ENCODE measurements at places on chromosomes 6 and 20.
A peak's percentile ranks its signal among the peaks of the same experiment; 100 is the strongest.

DNA sequence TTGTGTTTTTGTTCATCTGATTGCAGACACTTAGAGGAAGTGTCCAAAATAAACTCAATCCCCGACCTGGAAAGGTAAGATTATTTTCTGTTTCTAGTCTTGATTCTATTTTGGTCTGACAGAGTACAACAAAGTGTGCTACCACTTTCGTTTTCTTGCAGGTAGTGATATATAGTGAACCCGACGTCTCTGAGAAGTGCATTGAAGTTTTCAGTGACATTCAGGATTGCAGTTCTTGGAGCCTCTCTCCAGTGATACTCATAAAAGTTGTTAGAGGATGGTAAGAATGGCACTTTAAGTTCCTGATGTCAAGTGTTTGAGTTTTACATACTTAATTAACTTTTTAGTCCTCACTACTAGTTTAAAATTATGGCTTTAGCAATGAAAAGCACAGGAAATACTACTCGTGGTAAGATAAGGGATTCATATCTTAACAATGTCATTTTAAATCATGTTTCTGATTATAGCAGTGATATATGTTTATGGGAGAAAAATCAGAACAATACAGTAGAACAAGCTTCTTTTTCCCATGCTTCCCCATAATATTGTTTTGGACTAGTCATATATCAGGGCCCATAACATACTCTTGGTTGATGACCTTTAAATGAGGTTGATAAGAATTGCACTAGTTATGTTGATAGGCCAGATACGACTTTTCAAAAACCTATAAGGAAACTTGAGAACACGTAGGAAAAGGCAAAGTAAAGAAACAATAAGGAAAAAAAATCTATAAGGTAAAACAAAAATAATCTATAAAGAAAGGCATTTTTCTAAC lies 104.0 kb downstream of the RTN4IP1 start:
- no peak for DNase-seq

GRCh38 chr20:57048027-57048869 lies 218.2 kb downstream of the BMP7 start:
- peak; percentile 3 for DNase-seq

DNA sequence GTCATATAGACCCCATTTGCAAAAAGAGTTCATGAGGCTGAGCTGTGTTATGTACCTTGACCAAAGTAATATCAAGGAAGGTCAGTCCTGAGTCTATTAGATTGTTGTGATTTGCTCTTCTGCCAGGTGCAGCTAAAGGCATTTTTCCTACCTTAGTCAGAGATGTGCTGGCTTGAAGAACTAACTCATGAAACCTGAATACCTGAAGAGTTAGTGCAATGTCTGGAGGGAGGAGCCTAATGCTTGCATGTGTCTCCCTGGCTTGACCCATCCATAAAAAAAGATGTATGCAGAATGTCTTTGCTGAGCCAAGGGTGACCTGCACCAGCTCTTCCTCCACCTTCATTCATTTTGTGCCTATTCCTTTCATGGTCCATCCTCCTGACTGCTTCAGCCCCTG lies 742.0 kb downstream of the KIF16B start:
- no peak for DNase-seq

GRCh38 chr20:50472693-50473664 lies 37.2 kb upstream of the PTPN1 start:
- DNase-seq = peak; percentile 81

- no peak for DNase-seq
Measured at GRCh38 chr20:49594931-49595315, 27.0 kb upstream of the PTGIS start.

DNA sequence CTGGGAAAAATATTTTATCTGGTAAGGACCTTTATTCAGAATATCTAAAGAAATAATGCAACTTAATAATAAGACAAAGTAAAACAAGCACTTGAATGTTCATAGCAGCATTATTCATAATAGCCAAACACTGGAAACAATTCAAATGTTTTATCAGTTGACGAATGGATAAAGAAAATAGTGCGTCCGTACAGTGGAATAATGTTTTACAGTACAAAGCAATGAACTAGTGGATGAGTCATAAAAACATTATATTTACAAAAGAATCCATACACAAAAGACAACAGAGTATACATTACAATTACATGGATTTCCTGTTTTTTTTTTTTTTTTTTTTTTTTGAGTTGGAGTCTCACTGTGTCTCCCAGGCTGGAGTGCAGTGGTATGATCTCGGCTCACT lies 12.7 kb downstream of the SMAP1 start:
- DNase-seq = no peak

GRCh38 chr6:157967486-157967885 lies 14.2 kb upstream of the SYNJ2 start:
- no peak for DNase-seq

- no peak for DNase-seq
Measured at GRCh38 chr6:116616737-116617053, 416 bp downstream of the RSPH4A start.

DNA sequence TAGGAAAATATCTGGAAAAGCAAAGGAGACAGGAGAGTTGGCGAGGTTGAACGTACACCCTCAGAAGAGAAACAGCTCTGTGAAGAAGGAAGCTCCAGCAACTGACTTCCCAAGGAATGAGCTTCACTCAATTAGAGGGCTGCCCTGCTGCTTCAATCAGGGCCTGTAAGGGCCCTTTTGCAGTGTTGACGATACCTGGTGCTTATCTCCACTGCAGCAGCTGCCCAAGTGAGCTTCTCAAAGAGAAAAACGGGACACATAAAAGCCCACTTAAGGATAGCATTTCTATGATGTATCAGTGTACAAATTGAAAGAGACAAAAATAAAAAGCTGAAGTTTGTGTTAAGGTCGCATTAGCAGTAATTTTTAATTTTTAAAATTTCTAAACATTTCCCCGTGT lies 16.4 kb downstream of the SEC63 start:
- no peak for DNase-seq

DNA sequence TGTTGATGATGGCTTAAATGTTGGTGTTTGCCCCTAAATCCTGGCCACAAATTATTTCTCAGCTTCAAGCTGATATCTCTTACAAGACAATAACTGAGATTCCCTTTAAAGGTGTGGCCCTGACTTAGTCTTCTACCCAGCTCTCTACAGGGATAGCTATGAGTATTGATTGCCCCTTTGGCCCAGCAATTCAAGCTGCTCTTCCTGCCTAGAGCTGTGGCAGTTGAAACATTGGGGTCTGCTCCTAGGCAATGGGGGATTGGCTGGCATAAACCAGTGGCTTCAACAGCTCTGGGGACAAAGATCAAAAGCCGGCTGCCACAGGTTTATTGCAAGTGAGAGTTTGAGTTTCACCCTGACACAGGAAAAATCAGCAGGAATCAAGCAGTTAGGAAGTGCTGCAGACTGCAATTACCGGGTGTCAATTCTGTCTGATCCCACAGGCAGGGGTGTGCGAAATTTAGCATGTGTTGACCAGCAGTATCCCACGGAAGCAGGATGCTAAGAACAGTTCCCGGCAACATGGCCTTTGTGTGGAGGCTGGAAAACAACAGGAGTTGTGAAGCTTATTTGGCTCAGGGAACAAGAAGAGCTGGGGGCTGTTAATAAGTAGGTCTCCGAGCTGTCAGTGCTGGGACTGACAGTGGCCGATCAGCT lies 66.2 kb upstream of the IYD start:
- no peak for DNase-seq
